ENCODE measurements at places on chromosomes 7 and 10.

GRCh38 chr10:132845041-132845551 is 59.1 kb upstream of the NKX6-2 start:
- DNase-seq = no peak

DNA sequence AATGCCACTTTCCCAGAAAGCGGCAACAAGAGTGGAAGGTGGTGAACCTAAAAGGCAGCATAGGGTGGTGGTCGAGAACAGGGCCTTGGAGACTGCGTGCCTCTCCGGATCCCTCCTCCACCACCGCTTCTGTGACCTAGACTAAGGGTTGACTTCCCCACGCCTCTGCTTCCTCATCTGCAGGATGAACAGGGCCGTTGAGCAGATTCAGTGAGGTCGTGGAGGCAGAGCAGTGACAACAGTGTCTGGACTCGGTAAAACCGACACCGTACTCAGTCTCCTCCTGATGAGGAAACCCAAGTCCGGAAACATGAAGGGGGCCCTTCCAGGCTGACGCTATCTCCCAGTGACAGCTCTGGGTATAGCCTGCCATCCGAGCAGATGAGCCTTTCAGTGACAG is 162.6 kb downstream of the CELF2 start:
- no peak for DNase-seq

- DNase-seq = no peak
Observed at GRCh38 chr7:30731581-30731980, 20.4 kb upstream of the INMT start.

GRCh38 chr10:36533861-36534260 is 591.5 kb upstream of the ANKRD30A start:
- DNase-seq = no peak

DNA sequence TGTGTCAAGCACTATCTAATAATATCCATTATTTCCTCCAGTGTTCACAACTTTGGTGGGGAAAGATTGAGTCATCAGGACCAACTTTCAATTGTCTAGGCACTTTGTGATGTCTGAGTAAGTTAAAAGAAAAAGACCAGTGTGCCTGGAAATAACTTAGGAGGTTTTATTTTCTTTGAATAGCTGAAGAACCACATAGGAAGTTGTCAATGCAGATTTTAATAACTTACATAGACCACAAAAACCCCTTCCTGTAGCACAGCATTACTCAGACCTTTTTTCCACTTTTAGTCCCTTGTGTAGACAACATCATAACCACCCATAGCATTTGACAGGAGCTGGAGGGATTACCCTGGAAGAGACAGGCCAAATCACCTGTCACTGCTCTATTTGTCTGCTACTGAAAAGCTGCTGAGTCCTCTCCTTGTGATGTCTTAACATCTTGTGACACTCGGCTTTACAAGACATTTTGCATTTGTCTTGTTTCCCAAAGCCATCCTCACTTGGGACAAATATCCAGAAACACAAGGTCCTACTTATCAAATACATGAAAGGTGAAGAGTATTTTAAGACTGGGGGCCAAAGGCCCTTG is 241.5 kb upstream of the PTER start:
- no peak for DNase-seq

DNA sequence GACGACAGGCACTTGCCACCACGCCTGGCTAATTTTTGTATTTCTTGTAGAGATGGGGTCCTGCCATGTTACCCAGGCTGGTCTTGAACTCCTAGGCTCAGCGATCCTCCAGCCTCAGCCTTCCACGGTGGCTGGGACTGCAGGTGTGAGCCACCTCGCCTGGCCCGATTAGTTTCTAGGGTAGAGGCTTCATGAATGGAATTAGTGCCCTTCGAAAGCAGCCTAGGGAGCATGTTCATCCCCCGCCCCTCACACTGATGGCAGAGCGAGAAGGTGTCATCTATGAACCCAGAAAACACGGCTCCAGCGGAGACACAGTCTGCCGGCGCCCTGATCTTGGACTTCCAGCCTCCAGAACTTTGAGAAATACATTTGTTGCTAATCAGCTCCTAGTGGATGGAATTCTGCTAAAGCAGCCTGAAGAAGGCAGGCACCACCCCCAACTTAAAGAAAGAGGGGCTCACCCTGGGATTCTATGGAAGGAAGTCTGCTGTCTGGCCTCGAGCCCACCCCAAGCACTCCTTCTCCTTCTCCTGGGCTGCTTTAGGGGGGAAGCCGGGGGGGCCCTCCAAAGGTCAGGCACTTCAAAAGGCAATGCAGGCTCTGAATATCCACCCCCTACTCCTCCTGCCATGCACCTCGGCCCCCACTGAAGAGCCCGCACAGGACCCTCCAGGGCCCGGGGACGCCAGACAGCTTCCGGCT is 10.1 kb downstream of the PDGFA start:
- DNase-seq = no peak

DNA sequence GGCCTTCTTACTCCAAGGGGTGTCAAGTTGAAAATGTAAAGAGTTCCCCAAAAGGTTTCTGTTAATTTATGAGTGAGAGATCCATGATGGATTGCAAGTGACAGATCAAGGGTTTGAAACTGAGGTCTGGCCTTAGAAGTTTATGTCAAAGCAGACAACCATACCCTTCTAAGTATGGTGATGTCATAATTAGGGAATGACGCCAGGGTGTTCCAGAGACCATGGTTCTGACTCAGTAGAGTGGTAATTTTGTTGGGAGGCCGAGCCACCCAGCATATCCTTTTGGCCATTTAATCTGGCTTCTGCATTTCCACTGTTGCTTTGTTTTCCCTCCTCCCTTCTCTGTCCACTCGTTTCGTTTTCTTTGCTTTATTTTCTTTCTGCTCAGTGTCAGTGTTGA is 2.7 kb downstream of the TRUB1 start:
- no peak for DNase-seq
